ENCODE measurements at places on chromosomes 4 and X. TPM values are rescaled to one million over a fixed set of nuclear protein-coding genes. Genes with fewer than 3 reads are reported as not detected.

The ODAPH gene
- not detected for total RNA-seq

GRCh38 chr4:2757426-2757825 lies 1.3 kb upstream of the TNIP2 start:
- H3K4me1 ChIP-seq = peaks cover 27% of the 10 kb centered on the region
- no peak overlapping the region for H3K27ac ChIP-seq
- no peak overlapping the region for H3K4me3 ChIP-seq
- H3K27me3 ChIP-seq = no peaks in the 10 kb centered on the region
- H3K36me3 ChIP-seq = peaks cover 4% of the 10 kb centered on the region
- no peak for DNase-seq

GRCh38 chr4:4333265-4333706 lies 43.2 kb downstream of the ZBTB49 start:
- H3K36me3 ChIP-seq = no peaks in the 10 kb centered on the region
- H3K27me3 ChIP-seq = no peaks in the 10 kb centered on the region
- no peak for DNase-seq
- H3K4me3 ChIP-seq = no peak overlapping the region
- no peak overlapping the region for H3K27ac ChIP-seq

DNA sequence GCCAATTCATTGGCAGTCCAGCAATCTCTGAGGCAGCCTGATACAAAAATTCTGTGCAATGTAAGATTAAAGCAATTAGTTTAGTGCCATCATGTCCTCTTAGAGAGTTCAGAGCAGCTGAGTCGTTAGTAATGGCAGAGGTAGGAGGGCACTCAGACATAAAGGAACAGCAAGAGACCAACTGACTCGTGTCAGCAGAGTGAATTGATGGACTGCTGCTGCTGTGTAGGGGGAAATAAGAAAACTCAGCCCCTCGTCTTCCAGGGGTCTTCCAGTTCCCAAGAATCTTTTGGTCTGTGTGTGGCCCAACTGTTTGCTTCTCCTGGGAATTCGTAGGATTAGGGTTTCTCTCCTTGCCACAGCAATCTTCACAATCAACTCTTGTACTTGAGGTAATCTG lies 100.9 kb downstream of the TTC29 start:
- no peaks in the 10 kb centered on the region for H3K4me1 ChIP-seq
- no peaks in the 10 kb centered on the region for H3K36me3 ChIP-seq
- H3K27ac ChIP-seq = no peak overlapping the region
- no peak overlapping the region for H3K4me3 ChIP-seq

DNA sequence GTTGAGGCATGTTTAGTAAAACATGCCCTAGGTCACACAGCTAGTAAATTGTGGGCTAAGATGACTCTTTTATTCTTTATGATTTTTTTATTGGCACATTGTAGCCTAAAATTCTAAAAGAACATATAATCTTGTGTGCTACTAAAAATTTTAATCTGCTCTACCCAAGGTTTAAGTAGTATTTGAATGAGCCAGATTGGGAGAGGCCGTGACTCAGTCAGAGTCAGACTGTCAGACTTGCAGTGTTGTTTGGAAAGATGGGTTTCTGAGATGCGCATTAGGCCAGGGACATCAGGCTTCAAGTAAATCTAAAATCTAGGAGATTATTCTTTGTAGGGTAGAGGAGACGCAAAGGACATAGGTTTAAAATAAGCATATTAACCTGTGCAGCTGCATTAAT lies 30.7 kb upstream of the TMPRSS11E start:
- H3K4me3 ChIP-seq = no peak overlapping the region
- no peaks in the 10 kb centered on the region for H3K27me3 ChIP-seq
- H3K36me3 ChIP-seq = no peaks in the 10 kb centered on the region
- DNase-seq = no peak
- H3K4me1 ChIP-seq = no peaks in the 10 kb centered on the region
- H3K27ac ChIP-seq = no peak overlapping the region

DNA sequence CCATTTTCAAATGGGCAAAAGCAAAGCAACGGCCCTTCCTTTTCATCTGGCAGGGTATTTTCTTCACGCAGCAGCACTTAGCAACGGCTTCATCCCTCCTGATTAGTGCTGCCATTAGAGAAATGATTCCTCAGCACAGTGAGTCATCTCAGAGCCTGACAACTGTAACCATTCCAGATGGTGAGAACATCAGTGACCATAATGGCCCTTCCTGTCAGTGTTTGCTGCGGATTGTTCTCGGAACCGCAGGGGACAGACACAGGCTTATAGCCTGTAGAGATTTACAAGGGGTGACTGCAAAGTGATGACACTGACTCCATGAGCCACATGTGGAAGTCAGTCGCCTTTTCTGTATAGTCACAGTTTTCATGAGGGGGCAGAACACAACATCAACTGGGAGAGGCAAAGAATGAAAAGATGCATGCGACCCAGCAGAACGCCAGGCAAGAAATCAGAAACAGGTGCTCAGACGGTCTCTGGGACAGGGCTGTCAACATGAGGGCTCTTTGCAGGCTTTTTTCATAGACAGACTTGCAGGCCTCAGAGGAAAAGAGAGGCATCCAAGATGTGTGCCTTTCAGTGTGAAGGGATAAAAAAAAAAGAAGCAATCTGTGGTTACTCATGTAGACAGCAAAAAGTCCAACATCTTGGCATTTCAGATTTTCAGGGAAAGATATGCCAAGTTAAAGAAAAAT lies 69.9 kb upstream of the FBXW7 start:
- no peaks in the 10 kb centered on the region for H3K27me3 ChIP-seq
- peaks cover 10% of the 10 kb centered on the region for H3K4me1 ChIP-seq
- DNase-seq = no peak
- no peaks in the 10 kb centered on the region for H3K36me3 ChIP-seq

The SPON2 gene
- 23.9 TPM for total RNA-seq

The VEGFC gene
- total RNA-seq = not detected

DNA sequence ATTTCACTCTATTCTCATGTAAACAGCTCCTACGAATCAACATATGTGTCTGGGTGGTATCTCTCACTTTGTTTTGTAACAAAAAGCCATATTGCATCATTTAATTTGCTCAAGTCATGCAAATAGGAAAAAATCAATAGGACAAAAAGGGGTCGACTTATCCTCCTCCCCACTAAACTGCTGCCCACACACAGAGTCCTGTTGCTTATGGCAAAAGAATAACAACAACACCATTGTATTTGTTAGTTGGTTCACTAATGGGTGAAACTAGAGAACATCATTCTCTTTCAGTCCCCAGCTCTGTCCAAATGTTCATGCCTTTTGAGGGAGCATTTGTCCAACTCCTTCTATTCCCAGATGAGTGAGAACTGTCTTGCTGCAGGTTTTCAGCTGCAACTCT lies 2.1 kb downstream of the HHIP start:
- no peak overlapping the region for H3K27ac ChIP-seq
- H3K4me3 ChIP-seq = no peak overlapping the region
- peaks cover 16% of the 10 kb centered on the region for H3K4me1 ChIP-seq

DNA sequence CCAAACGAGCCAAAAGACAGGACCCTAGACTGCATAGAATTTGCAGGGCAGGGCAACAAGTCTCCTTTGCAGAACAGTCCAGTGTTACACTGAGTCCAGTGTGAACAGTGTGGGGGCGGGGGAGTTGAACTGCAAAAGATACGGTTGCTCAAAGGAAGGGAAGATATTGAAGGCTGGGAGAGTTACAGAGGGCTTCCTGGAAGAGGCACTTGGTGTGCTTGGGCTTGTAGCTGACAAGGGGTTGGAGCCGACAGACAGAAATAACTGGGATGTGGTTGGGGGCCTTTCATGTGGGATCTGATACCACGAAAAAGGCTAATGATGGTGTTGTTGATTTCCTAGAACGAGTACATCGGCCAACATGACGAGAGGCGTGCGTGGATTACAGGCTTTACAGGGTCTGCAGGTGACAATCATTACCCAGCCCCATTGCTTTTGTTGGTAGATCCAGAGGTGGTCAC lies 6.1 kb downstream of the XPNPEP2 start:
- DNase-seq = no peak
- no peak overlapping the region for H3K27ac ChIP-seq
- no peaks in the 10 kb centered on the region for H3K27me3 ChIP-seq
- peaks cover 14% of the 10 kb centered on the region for H3K4me1 ChIP-seq
- H3K36me3 ChIP-seq = no peaks in the 10 kb centered on the region

The TBX22 gene
- total RNA-seq = not detected
